ENCODE measurements at places on chromosomes 3 and 15.
A peak's percentile ranks its signal among the peaks of the same experiment; 100 is the strongest.

GRCh38 chr3:171133337-171133736 is 106.8 kb upstream of the SLC2A2 start:
- DNase-seq: no peak

GRCh38 chr3:155178810-155179436 is 98.8 kb downstream of the MME start:
- no peak for DNase-seq

DNA sequence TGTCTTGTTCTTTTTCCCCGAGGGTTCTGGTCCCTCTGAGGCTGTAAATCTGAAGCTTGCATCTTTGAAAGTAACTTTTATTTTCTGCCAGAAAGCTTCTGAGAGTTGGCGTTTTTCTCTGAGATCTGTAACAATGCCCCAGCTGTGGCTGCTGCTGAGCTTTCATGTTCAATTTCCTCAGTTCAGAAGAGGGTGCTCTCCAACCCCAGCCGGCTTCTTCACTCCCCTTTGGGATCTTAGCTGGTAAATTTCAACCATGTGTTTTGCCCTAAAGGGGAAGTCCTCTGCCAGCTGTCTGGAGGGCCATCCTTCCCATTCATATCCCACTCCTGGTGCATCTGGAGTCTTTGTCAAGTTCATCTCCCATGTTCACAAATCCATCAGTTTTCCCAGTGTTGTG is 18.3 kb upstream of the CFAP100 start:
- DNase-seq: no peak

DNA sequence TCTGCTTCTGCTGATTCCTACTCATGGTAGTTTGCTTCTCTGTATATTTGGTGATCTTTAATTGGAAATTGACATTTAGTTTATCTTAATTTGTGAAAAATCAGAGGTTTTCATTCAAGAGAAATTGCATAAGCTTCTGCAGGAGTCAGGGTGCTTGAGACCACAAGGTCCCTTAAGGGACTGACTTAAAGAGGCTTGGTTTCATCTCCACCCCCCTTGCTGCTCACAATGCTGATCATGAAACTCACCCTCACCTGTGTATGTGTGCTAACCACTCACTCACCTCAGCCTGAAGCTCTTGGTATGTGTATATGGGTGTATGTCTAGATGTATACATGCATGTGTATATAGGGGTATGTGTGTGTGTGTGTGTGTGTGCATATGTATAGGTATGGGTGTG is 11.4 kb downstream of the PGPEP1L start:
- DNase-seq: no peak

- no peak for DNase-seq
Observed at GRCh38 chr3:78868570-78868969, 899.2 kb downstream of the ROBO1 start.

DNA sequence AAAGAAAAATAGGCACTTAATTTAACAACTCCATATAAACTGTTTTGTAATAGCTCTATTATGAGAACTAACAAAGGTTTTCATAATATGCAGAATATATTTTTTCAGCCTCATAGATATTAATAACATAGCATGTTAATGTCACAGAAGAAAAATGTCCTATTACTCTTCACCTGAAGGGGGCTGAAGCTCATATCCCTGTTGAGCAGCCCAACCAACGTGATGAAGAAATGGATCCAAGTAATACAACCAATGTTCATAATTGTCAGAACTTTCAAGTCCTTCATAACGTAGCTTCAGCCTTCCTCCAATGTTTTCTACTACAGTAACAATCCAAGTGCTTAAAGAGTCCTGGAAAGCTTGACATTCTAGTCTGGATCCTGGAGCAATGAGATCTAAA is 34.5 kb upstream of the STIMATE start:
- no peak for DNase-seq

- no peak for DNase-seq
Observed at GRCh38 chr15:82103468-82103867, 57.6 kb upstream of the MEX3B start.

GRCh38 chr15:77415450-77416147 is 4.3 kb downstream of the PEAK1 start:
- DNase-seq: no peak

GRCh38 chr15:38888701-38889221 is 324.1 kb upstream of the RASGRP1 start:
- DNase-seq: no peak

DNA sequence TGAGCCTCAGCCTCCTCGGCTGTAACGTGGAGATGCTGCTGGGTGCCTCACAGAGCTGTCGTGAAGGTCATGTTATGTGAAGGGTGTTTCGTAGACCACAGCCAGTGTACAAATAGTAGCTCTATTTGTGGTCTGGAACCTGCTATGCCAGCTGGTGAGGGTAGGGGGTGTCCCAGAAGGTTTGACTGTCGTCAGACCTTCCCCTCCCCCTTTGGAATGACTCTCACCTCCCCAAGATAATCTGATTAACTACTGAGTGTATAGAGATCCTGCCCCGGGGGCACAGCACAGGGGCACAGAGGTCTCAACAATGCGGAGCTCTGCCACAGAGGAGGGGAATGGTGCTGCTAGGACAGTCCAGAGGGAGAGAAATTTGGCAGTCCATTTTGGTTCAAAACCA is 20.5 kb downstream of the FGD5 start:
- no peak for DNase-seq

DNA sequence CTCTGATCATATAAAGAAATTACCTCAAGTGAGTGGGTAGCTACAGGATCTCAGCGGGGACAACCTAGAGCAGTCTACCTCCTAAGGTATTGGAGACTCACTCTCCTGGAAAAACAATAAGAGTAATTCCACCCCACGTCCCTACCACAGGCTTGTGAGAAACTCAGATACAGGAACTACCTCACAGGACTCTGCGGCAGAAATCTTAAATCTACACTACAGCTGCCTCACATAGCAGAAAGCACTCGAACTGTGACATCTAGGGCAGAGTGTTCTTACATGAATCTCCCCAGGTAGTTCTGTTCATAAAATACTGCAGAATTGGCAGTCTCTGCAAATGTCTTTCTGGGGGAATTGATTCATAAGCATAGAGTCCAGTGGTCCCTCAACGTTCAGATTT is 382.9 kb upstream of the IL12A start:
- DNase-seq: no peak

DNA sequence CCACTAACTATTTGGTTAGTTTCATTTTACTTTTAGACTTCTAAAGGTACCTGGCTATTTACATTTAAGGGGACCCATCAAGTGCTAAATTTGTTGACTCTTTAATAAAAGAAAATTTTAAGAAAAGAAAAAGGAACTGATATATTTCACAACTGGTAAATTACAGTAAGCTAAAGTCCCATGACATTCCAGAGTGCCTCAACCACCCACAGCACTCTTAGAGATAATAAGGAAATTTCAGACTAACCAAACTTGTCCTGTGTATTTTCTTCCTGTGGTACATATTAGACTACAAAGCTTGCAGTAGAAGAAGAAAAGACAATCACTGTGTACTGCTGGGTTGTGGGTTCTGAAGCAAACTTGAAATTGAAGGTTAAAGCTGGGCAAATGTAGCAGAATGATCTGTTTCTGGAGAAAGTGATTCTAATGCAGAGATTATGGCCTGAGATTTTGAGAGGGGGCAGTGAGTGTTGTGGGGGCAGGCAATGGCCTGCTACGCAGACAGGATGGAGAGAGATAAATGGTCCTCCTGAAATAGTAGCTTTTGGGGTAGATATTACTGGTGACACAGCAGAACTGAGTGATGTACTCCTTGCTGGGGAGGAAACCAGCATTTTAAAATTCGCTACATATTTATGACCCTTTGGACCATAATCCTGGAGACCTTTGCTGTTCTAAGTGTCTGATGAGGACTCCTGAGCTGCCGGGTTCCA is 24.5 kb upstream of the MFSD1 start:
- DNase-seq: peak; percentile 51

GRCh38 chr15:69544365-69545113 is 91.9 kb downstream of the RPLP1 start:
- no peak for DNase-seq
